ENCODE measurements at places on chromosomes 1 and 21.

- H3K27me3 ChIP-seq: no peaks in the 10 kb centered on the region
- no peaks in the 10 kb centered on the region for H3K36me3 ChIP-seq
- DNase-seq: no peak
- no peaks in the 10 kb centered on the region for H3K4me1 ChIP-seq
Measured at GRCh38 chr1:151729966-151730291, 8.6 kb downstream of the RIIAD1 start.

DNA sequence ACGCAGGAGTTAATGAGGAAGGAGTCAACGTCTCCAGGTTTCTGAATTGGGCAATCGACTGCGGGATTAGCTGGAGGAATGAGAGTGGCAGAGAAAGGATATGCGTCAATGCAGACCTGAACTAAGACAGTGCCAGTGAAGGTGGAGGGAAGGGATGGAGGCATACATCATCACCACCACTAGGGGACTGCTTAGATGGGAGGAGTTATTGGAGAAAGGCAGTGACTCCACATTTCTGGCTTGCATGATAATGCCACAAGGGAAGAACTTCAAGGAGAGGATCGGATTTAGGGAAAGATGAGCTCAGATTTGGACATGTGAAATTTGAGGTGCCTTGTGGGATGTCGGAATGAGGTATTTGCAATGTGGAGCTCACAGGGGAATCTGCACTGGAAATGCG, 17.5 kb downstream of the VASH2 start:
- H3K4me3 ChIP-seq: no peak overlapping the region
- no peak for DNase-seq
- no peaks in the 10 kb centered on the region for H3K27me3 ChIP-seq
- peaks cover 24% of the 10 kb centered on the region for H3K4me1 ChIP-seq
- 0 out of 2 replicates have a peak overlapping the region, but pooled peaks have one; percentile 12 for H3K27ac ChIP-seq

DNA sequence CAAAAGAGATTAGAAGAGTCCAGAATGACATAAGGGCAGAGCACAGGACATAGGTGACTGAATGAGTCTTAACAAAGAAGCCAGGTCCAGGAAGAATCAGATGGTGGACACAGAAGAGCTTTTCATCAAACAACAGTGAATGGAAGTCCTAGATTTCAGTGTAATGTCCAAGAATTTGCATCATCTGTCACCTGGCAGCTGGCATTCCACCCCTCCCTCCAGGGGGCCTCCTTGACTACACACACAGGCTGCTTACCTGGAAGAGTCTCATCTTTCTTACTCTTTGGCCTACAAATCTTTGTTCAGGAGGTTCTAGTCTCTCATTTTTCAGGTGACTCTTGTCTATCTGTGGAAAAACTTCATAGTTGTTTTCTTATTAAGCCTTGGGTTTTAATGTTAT, 36.2 kb downstream of the GORAB start:
- DNase-seq: no peak
- no peaks in the 10 kb centered on the region for H3K27me3 ChIP-seq
- no peaks in the 10 kb centered on the region for H3K4me1 ChIP-seq

DNA sequence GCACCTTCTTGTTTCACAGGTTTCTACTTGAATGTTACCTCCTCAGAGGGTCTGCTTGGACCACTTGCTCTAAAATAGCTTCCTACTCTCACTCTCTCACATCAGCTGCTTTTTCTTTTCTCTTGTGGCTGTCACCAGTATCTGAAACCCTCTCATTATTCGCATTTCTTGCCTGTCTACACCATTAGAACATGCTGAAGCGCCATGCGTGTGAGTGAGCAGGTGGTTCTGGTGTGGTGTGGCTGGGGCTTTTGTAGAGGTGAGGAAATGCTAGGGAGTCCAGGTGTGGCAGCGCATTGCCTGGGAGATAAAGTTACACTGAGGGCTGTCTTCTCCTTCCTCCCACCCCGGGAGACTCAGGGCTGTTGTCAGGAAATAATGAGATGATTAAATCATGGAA, 4.1 kb downstream of the ZNF362 start:
- no peaks in the 10 kb centered on the region for H3K27me3 ChIP-seq
- H3K4me3 ChIP-seq: no peak overlapping the region
- H3K4me1 ChIP-seq: peaks cover 29% of the 10 kb centered on the region

- H3K27ac ChIP-seq: no peak overlapping the region
- no peak overlapping the region for H3K4me3 ChIP-seq
- DNase-seq: no peak
- H3K27me3 ChIP-seq: no peaks in the 10 kb centered on the region
- H3K4me1 ChIP-seq: no peaks in the 10 kb centered on the region
Measured at GRCh38 chr1:31856140-31856539, 40.3 kb upstream of the SPOCD1 start.

DNA sequence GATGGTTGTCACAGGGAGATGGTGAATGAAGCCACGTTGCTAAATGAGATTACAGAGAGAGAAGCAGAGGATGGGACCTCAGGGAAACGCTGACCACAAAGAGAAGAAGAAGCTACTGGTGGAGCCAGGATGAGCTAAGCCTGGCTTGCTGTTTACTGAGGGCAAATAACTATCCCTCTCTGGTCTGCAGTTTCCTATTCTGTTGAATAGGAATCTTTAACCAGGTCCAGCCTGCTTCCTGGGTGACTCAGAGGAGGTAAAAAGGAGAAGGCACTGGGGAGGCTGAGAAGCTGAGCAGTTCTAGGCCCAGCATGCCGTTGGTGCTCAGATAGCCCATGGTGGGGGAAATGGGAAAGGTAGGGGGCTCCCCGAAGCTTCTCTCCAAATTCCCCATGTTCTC, 29.6 kb downstream of the DMBX1 start:
- no peaks in the 10 kb centered on the region for H3K36me3 ChIP-seq
- H3K4me1 ChIP-seq: peaks cover 12% of the 10 kb centered on the region
- no peak for DNase-seq
- no peaks in the 10 kb centered on the region for H3K27me3 ChIP-seq
- H3K4me3 ChIP-seq: no peak overlapping the region

- no peak overlapping the region for H3K4me3 ChIP-seq
- H3K36me3 ChIP-seq: no peaks in the 10 kb centered on the region
- no peak overlapping the region for H3K27ac ChIP-seq
Measured at GRCh38 chr1:198520524-198521254, 19.8 kb downstream of the ATP6V1G3 start.

DNA sequence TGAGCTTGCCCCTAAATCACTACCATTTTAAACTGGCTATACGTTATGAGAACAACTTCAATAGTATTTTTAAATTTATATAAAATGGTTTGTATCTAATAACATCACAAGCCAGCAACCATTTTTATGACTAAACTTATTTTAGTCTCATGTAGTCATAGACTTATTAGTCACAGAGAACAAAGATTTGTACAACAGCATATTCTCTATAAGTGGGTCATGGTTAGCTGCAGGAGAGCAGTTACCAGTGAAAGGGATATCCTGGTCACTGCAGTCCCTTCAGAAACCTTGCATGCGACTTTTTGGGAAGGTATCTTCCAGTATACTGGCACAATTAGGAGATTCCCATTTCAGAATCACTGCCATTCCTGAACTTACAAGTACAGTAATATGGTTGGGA, 90.0 kb downstream of the HFM1 start:
- H3K27me3 ChIP-seq: no peaks in the 10 kb centered on the region
- no peaks in the 10 kb centered on the region for H3K4me1 ChIP-seq
- DNase-seq: no peak
- no peak overlapping the region for H3K27ac ChIP-seq

DNA sequence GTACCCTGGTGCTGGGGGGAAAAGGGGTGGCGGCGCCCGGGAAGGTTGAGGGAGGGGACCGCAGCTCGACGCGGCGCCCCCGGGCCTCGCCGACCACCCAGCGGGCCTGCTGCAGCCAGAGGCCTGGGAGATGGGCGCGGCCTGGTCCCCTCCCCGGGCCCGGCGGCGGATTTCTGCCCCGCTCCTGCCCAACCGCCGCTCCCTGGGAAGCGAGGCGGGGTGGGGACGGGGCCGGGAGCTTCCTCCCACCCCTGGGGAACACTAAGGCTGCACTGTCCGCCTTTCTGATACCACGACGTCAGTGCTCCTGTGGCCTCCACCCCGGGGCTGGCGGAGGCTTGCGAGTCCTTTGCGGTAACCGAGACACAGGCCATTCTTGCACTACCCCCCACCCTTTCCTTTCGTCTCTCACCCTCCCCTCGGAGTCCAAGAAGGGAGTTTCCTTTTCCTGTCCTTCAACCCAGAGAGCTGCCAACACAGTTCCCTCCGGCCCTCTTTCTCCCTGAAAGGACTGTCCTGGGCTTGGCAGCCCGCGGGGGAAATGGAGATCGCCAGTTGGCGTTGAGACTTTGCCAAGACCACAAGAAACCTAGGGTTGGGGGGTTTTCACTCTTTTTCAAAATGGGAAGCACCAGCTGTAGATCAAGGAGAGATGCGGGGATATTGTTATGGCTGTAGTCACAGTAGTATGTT, 742 bp downstream of the SH3GLB1 start:
- no peaks in the 10 kb centered on the region for H3K4me1 ChIP-seq
- H3K27ac ChIP-seq: peak overlapping the region; percentile 94
- DNase-seq: no peak
- H3K27me3 ChIP-seq: no peaks in the 10 kb centered on the region
- no peaks in the 10 kb centered on the region for H3K36me3 ChIP-seq

DNA sequence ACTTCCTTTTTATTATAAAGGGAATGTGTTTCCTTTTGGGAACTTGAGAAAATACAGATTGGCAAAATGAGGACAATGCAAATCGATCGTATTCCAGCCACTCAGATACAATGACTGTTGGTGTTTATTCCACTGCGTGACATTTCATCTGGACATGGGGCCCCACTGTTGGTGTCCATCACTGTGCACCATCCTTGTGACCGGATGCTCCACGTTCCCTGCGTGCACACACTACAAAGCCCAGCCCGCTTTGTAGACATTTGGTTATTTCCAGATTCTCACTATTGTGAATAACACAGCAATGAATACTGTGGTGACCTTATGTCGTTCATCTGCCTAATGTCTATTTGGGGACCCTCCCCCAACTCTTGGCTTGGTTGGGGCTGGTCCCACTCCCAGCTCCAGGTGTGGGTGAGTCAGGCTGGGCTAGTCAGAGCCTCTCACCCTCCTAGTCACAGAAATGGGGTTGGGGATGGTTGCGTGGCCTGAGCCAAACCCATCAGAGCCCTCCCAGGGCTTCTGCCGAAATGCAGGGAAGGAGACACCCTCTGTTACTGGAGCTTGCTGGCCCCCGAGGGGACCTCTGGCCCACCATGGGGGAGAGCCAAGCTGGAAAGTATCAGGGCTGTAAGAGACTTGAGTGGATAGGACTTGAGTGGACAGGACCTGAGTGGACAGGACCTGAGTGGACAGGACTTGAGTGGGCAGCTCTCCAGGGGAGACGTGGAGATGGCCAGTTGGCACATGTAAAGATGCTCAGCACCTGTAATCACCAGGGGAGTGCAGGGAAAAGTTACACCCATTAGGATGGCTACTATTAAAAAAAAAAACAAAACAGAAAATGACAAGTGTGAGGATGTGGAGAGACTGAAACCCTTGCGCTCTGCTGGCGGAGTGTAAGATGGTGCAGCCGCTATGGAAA, 57.1 kb upstream of the ADARB1 start:
- no peaks in the 10 kb centered on the region for H3K4me1 ChIP-seq
- DNase-seq: no peak
- H3K36me3 ChIP-seq: no peaks in the 10 kb centered on the region
- H3K27ac ChIP-seq: no peak overlapping the region

- H3K27me3 ChIP-seq: no peaks in the 10 kb centered on the region
- H3K27ac ChIP-seq: no peak overlapping the region
- no peak overlapping the region for H3K4me3 ChIP-seq
- DNase-seq: no peak
Measured at GRCh38 chr21:28256420-28256831, 736.3 kb downstream of the LTN1 start.

DNA sequence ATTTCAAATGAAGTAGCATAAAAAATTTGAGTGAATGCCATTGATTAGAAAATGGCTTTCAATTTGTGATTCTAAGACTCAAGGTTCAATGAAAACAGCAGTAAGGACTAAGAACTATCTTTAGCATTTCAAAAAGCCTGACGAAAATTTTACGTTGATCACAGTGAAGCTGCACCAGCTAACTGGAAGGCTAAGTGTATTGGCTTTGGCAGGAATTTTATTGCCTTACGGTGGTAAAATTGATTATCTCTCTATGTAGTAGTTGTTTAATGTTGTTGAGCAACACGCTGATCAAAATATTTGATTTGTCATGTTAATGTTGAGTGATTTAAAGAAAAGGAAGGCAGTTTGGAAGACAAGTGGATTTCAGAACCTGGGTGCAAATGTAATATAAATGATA, 49.6 kb downstream of the ATG4C start:
- no peaks in the 10 kb centered on the region for H3K36me3 ChIP-seq
- H3K27me3 ChIP-seq: no peaks in the 10 kb centered on the region
- H3K27ac ChIP-seq: no peak overlapping the region
- DNase-seq: no peak

- no peak overlapping the region for H3K27ac ChIP-seq
- H3K4me1 ChIP-seq: peaks cover 6% of the 10 kb centered on the region
- H3K27me3 ChIP-seq: no peaks in the 10 kb centered on the region
- no peaks in the 10 kb centered on the region for H3K36me3 ChIP-seq
- DNase-seq: no peak
Measured at GRCh38 chr1:31860581-31860980, 44.8 kb upstream of the SPOCD1 start.

DNA sequence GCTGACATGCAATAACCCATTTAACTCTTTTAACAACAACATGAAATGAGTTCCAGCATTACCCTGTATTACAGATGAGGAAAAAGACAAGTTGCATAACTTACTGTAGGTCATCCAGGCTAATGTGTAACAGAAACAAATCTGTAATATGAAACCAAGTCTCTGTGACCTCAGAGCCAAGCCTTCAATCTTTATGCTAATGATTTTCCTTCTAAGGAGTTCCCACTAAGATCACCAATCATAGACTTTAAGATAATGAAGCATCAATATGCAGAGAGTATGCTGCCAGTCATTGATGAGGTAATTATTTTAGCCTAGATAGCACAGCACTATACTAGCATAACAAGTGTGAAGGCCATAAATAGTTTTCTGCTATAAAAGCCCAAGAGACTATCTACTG, 35.6 kb upstream of the RNPC3 start:
- no peaks in the 10 kb centered on the region for H3K27me3 ChIP-seq
- no peak overlapping the region for H3K27ac ChIP-seq
- no peak for DNase-seq
- no peak overlapping the region for H3K4me3 ChIP-seq

DNA sequence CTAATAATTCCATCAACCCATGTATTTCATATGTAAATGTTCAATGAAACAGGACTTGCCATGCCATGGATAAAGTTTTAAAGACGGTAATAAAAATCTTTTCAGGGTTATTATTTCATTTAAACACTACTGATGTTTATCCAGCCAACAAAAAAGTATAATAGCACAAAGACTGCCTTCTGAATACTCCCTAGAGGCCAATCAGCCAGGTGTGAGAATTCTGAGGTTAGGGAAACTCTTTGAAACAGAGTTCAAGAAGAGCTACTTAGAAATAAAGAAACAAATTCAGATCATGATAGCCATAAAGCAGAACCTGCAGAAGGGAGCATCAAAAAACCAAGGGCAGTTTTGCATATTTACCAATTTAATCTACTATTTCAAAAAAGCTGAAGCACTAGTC, 48.7 kb downstream of the AKT3 start:
- H3K4me3 ChIP-seq: no peak overlapping the region
- no peak for DNase-seq
- H3K27me3 ChIP-seq: no peaks in the 10 kb centered on the region
- no peaks in the 10 kb centered on the region for H3K4me1 ChIP-seq

- peaks cover 6% of the 10 kb centered on the region for H3K4me1 ChIP-seq
- DNase-seq: no peak
Measured at GRCh38 chr1:59096501-59096900, 200.4 kb upstream of the FGGY start.

All from GM12878 (cell line).